CD4-positive, alpha-beta T cell treated with Interleukin-4 for 4 hours (primary cell): ENCODE measurements at places on chromosomes 1 and 21.

DNA sequence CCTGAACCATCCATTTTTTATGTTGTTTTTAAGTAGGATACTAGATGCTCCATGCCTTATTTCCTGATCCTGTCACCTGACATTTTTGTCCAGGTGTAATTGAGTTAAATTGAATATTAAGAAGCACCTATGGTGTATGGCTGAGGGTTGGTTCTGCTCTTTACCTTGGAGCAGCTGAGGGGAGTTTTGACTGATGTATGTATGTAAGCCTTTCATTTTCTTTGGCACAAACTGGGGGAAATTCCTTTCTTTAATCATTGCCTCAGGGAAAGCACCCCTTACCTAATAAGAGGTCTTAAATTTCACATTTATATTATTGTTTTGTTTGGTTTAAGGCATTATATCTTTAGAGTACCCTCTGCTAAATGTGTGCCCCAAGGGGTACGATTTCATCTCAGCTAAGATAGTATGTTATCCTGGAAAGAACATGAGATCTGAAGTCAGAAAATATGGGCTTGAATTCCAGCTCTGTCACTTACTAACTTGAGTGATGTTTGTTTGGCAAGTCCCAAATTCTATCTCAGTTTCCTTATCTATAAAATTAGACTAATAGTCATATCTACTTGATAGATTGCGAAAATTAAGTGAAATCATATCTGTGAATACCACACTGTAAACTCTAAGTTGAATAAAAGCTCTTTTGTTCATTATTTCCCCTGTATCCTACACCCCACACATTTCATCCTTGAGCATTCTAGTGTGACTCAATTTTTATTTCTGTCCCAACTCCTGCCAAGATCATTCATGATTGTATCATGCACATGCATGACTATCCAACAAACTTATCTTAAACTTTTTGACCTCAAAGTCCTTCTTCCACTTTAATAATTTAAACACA lies 57.7 kb upstream of the NUF2 start:
- DNase-seq = no peak

- no peak for DNase-seq
Measured at GRCh38 chr1:85451236-85451830, 13.6 kb downstream of the DDAH1 start.

DNA sequence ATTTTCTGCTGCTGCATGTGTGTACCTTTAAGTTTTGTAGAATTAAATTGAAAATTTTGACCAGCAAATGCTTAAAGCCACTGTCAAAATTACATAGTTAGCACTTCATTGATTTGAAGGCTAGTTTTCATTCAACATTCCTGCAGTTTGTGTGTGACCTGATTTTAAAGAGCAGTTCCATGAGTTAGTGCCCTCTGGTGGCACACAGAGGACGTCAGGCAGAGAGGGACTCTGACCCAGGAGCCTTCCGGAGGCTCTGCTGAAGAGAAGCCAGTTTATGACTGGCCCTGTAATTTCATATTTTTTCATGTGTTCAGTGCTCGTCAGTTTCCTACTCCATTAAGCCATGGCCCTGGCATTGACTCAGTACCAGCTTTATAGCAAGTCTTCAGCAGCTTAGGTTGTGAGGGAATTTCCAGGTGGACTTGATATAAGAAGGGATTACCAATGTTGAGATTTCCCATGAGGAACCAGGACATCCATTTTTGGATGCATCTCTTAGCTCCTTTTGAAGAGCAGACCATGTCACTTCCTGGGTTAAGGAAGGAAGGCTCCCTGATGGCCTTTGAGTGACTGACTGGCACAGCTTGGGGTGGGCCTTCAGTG lies 104.7 kb downstream of the CAMTA1 start:
- peak; percentile 42 for DNase-seq

GRCh38 chr1:117577191-117577885 lies 28.5 kb upstream of the TENT5C start:
- DNase-seq = no peak

GRCh38 chr21:43645136-43645891 lies 14.0 kb downstream of the HSF2BP start:
- DNase-seq = peak; percentile 29

- DNase-seq = peak; percentile 46
Measured at GRCh38 chr1:27864264-27864895, 8.0 kb upstream of the THEMIS2 start.

GRCh38 chr1:220684890-220685289 lies 5.3 kb upstream of the C1orf115 start:
- DNase-seq = no peak

GRCh38 chr1:207424570-207425131 lies 29.5 kb upstream of the CR2 start:
- no peak for DNase-seq

- no peak for DNase-seq
Measured at GRCh38 chr1:26127235-26128163, 15.9 kb downstream of the PDIK1L start.

- peak; percentile 90 for DNase-seq
Measured at GRCh38 chr1:100452641-100453040, 85.3 kb upstream of the GPR88 start.

DNA sequence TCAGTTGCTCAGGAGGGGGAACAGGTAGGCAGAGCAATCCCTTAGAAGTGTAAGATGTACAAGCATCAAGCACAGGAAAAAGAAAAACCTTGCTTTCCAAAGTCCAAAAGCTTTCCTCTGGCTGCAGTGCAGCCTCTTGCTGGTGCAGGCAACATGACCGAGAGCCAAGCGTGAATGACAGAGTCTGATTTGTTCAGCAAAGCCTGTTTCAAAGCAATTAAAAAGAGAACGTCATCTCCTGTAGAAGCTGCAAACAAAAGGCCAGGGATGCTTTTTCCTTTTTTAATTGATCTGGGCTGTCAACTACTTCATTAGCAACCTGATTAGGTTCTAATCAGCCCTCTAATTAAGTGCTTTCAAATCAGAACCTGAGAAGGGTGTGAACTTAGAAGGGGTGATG lies 38.2 kb upstream of the PLA2G2C start:
- no peak for DNase-seq

DNA sequence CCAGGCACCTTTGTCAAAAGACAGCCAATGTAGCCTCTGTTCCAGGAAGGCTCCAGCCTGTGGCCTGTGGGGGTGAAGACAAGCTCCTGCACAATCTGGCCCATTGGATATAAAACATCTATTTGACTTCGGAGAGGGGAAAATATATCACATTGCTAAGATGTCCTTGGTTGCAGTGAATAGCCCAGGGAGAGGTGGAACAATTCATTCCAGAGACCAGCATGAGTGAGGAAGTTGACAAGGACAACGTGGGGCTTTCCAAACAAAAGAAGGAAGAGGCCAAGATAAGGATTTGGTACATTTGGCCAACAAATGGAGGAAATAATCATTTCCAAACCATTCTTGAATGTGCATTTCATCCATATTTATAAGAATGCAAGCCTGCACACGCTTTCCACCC lies 187.0 kb downstream of the ETS2 start:
- DNase-seq = no peak

DNA sequence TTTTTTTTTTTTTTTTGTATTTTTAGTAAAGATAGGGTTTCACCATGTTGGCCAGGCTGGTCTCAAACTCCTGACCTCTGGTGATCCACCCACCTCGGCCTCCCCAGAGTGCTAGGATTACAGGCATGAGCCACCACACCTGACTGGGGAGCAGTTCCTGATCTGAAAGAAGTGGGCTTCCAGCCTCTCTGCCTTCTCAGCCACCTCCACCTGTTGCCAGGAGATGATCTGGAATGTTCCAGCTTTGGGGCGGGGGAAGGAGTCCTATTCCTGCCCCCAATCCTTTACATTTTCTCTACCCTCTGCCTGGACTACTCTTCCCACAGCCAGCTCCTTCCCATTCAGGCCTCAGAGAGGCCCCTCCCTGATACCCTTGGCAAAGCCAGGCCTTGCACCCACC lies 28.1 kb downstream of the RAP1GAP start:
- DNase-seq = no peak

DNA sequence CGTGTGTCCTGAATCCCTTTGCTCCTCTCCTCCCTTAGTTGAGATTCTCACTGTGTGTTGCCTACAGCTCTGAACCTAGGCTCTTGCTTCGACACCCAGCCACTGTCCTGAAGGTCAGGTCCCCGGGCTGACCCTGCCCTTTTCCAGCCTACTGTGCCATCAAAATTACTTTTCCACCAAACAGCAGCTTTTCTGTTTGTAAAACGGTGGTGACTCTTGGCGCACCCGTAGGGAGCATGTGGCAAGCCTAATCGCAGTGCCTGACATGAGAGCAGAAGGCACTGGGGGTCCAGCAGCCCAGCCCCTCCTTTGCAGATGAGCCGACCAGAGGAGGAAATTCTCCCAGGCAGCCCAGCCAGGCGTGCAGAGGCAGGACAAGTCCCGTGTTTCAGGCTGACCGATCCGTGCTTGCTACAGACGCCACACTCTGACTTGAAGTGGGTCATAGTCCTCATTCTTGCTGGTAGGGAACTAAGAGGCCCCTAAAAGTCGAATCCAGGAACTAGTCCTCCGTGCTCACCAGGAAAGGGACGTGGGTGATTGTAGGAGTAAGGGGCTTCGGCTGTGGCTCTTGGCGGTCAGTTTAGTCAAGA lies 6.8 kb downstream of the GPR137B start:
- DNase-seq = no peak

DNA sequence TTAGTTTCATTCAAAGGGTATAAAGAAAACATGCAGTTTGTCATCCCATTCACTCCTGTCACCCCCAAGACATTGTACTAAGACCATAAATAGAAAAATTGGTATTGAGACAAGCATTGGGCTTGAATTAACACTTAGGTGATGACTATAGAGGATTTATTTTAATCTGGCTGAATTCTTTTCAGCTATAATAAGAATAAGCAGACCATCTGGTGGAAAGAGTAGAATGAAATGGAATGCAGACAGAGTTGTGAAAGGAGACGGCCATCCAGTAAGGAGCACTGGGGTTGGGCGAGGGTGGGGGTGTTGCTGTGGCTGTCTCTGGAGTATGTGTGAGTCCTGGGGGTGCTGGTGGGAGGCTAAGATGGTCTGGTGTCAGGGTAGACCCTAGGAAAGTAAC lies 125.0 kb upstream of the IVNS1ABP start:
- DNase-seq = no peak

- no peak for DNase-seq
Measured at GRCh38 chr1:155650231-155650757, 38.3 kb downstream of the YY1AP1 start.

DNA sequence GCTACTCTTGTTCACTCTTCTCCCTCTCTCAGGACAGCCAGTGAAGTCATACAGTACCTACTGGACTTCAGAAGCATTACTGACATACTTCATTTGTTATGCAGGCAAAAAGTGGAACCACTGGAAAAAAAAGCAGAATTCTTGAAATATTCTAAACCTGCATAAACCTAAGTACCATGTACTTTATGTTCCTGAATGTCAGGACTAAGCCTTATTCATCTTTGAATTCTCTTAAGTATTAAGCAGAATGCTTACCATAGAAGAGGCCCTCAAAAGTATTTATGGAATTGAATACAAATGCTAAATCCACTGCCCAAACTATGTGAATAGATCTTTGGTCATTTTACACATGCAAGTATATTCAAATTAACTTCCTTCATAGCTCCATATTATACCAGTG lies 7.8 kb downstream of the PSMB2 start:
- no peak for DNase-seq

GRCh38 chr1:2506007-2506860 lies 20.2 kb downstream of the PANK4 start:
- no peak for DNase-seq

- DNase-seq = no peak
Measured at GRCh38 chr21:36003776-36004175, 56.5 kb downstream of the SETD4 start.

- DNase-seq = no peak
Measured at GRCh38 chr1:242025681-242026080, 26.8 kb upstream of the MAP1LC3C start.

GRCh38 chr1:74964508-74965102 lies 169.6 kb upstream of the LHX8 start:
- DNase-seq = no peak

DNA sequence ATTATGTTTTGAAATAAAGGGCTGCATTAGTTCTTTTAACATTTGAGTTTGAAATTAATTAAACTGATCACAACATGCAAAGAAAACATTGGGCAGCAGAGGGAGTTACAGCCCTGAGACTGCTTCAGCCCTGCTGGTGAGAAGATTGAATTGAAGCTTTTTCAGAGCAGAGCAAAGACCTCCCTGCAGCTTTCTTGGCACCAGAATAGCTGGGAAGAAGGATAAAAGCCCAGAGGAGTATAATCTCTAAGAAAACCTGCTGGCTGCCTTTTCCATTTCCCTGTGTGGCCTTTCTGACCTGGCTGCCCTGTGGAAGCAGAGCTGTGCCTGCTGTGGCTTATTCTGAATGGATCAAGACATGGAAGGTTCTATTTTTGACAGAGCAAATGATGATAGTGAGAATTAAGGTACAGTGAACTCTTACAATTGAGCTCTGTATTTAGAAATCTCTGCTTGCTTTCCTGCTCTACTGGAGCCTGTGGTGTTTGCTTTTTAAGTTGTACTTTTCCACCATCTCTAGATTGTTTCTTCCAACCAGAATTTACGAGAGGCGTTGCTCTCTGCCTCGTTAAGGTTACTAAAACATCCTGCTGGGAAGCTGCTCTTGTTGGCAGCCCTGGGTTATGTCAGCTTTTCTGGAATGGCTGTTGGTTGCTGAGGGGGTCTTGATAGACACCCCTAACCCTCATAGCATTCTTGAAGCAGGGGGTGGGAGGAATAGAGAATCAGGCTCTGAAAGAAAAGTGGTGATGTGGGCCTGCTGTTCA lies 9.9 kb downstream of the SNRPE start:
- DNase-seq = peak; percentile 15

GRCh38 chr1:65196926-65197325 lies 48.9 kb downstream of the AK4 start:
- DNase-seq = no peak
